Hematopoietic multipotent progenitor cell treated with erythropoietin and hydrocortisone succinate and interleukin-3 and kit ligand, for 6 days (in vitro differentiated cells): ENCODE measurements at places on chromosomes 4 and X.

- no peak for DNase-seq
Measured at GRCh38 chrX:121260596-121261240, 213.3 kb downstream of the GLUD2 start.

DNA sequence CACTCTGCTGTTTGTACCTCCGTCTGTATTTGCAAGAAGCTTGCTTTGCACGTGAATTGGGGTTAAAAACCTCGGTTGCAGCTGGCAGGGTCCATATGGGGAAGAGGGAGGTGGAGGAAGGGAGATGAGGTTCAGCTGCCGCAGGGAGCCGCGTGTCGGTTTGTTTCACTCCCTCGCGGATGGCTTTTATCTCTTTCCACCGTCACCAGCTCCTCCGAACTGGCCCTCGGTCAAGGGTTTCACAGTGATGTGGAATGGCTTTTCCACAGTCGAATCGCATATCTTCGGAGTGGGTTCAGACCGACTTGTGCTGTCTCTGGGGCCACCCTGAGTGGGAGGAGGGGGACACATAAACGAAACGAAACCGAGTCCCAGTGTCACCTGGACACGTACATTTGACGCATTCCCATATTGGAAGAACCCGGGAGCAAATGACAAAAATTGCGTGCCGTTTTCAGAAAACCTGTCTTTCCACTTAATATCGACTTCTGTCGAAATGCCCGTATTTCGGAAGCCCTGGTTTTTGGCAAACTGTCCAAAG lies 929 bp downstream of the ZBTB33 start:
- DNase-seq, result peak; percentile 68

GRCh38 chr4:55910140-55910539 lies 38.6 kb upstream of the CEP135 start:
- no peak for DNase-seq

GRCh38 chr4:53376900-53377299 lies 541 bp upstream of the FIP1L1 start:
- DNase-seq, result peak; percentile 11

GRCh38 chr4:79850626-79851025 lies 222.4 kb downstream of the ANTXR2 start:
- no peak for DNase-seq

GRCh38 chr4:53816561-53816960 lies 225.3 kb upstream of the LNX1 start:
- DNase-seq, result no peak

- DNase-seq, result no peak
Measured at GRCh38 chr4:56102601-56103000, 153.9 kb downstream of the CEP135 start.

- DNase-seq, result no peak
Measured at GRCh38 chr4:85522277-85522676, 47.3 kb downstream of the ARHGAP24 start.
